ENCODE measurements at places on chromosomes 3 and 15.

- DNase-seq: no peak
These were observed 28.4 kb downstream of the PXYLP1 start for GRCh38 chr3:141259821-141260629.

DNA sequence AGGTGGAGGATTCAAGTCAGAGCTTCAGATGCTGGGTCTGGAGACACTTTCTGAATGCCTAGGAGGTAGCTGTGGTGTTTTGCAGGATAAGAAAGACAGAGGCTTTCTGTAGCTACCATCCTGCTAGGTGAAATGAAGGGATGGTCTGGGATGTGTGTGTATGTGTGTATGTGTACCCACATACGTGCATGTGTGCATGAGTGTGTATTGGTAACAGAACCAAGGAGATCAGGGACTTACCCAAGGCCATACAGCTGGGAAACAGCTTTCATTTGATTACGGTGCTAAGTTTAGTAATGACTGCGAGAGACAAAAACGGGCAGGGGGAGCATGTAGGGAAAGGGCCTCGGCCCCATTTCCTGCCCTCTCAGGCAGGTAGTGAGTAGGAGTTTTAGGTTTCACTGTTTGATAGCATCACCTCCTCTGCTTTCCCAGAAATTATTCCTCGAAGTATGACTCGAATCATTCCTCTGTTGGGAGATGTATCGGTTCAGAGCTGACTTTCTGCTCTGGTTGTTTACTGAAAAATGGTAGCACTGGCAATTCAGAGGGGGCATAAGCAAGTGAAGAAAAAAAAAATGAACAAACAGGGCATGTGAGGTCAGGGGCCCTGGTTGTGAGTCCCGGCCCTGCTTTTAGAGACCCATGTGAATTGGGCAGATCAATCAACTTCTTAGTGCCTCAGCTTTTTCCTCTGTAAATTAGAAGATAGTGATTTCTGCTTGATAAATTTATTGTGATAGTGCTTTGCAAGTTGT, 130.7 kb downstream of the LPP start:
- no peak for DNase-seq

DNA sequence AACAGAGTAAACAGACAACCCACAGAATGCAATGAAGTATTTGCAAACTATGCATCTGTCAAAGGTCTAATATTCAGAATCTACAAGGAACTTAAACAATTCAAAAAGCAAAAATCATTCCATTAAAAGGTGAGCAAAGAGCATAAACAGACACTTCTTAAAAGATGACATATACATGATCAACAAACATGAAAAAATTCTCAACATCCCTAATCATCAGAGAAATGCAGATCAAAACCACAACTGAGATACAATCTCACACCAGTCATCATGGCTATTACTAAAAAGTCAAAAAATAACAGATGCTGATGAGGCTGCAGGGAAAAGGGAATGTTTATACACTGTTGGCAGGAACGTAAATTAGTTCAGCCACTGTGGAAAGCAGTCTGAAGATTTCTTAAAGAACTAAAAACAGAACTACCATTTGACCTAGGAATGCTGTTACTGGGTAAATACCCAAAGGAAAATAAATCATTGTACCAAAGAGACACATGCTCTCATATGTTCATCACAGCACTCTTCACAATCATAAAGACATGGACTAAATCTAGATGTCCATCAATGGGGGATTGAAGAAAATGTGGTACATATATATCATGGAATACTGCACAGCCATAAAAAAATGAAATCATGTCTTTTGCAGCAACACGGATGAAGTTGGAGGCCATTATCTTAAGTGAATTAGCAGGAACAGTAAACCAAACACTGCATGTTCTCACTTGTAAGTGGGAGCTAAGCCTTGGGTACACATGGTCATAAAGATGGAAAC, 393.3 kb upstream of the CBLB start:
- DNase-seq: no peak

DNA sequence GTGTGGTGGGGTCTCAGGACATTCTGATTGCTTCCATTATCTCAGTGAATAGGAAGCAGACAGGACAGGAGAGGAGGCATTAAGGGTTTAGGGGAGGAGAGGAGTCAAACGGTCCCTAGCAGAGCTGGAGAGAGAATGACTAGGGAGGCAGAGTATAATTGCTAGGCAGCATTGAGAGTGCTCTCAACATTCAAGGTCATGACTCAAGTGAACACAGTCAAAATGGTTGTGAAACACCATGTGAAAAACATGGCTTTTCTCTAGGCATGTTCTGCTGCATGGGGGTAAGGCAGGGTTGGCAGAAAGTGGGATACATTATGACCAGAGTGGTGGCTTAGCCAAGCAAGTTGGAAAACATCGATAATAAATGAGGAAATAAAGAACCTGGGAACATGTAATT, 19.5 kb upstream of the HRH1 start:
- DNase-seq: no peak

DNA sequence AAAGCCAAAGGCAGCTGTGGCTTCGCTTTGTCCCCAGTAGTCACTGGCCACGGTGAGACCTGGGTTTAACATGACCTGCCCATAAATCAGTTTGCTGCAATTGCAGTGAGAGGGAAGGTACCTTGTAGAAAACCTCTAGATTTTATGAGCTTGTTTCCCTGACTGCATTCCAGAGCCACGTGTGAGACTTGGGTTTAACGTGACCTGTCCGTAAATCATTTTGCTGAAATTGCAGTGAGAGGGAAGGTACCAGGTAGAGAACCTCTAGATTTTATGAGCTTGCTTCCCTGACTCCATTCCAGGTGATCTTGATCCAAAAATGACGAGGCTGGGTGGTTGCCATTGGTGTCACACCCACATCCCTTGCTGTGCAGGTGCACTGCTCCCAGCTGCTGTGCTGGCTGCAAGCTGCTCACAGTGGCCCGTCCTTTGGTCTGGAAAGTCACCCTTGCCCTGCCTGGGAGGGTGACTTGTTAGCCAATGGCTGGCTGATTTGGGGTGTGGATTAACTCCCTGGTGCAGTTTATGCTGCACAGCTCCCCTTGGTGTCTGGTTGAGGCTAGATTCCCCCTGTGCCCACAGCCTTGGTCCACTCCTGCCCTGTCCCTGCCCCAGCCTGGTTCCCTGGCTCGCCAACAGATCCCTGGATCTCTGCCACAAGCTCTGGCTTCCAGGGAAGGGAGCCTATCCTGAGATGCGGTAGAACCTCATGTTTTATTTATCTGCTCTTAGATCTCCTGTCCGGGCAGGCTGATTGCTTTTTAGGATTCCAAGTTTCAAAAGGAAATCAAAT, 192.7 kb upstream of the CTDSPL start:
- no peak for DNase-seq

- DNase-seq: no peak
These were observed 122.6 kb upstream of the MEF2A start for GRCh38 chr15:99443056-99443756.

DNA sequence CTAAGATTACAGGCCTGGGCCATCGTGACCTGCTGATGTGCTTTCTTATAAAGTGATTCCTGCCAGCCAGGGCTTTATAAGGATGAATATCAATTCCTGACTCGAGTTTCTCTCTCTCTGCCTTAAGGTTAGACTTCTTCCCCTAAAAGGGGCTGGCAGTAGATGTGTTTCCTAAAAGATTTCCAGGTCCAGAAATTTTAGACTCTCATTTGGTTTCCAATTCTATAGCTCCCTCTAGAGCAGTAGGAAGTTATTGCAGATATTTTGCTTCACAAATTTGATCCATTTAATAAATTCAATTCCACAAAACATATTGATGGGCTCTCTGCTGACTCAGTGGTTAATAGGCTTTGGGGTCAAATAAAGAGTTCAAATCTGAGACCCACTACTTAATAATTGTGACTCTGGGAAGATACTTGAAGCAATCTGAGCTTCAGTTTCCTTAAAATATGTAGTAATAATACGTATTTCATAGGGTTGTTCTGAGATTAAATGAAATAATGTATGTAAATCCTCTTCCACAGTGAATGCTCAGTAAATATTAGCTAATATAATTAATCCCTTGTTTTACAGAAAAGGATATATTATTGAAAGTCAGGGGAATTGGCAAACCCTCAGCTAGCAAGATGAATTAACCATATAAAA, 2.1 kb downstream of the TRIM69 start:
- no peak for DNase-seq

GRCh38 chr3:50509715-50510114, 6.3 kb upstream of the CACNA2D2 start:
- DNase-seq: no peak

GRCh38 chr3:111859974-111860859, 1.2 kb downstream of the PHLDB2 start:
- peak; percentile 75 for DNase-seq

DNA sequence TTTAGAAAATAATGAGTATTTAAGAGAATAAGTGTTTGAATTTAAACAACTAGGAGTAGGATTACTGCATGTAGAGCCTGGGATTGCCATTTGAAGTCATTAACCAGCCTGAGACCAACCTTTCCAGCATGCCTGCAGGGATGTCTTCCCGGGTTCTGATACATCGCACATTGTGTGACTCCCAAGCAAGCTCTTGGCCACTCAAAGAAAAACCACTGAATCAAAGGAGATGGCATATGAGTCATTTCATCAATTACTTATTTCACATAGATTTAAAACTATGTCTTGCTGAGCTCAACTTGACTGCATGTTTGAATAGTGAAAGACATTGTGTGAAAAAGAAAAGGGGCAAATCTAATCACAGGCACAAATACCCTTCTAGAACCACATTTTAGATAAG, 15.0 kb upstream of the THBS1 start:
- no peak for DNase-seq

- DNase-seq: no peak
These were observed 14.2 kb upstream of the NRROS start for GRCh38 chr3:196625331-196625730.

DNA sequence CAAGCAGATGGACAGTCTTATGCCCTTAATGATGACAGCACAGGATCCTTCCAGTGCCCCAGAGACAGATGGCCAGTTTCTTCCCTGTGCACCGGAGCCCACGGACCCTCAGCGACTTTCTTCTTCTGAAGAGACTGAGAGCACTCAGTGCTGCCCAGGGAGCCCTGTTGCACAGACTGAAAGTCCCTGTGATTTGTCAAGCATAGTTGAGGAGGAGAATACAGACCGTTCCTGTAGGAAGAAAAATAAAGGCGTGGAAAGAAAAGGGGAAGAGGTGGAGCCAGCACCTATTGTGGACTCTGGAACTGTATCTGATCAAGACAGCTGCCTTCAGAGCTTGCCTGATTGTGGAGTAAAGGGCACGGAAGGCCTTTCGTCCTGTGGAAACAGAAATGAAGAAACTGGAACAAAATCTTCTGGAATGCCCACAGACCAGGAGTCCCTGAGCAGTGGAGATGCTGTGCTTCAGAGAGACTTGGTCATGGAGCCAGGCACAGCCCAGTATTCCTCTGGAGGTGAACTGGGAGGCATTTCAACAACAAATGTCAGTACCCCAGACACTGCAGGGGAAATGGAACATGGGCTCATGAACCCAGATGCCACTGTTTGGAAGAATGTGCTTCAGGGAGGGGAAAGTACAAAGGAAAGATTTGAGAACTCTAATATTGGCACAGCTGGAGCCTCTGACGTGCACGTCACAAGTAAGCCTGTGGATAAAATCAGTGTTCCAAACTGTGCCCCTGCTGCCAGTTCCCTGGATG, 198.7 kb downstream of the AKAP13 start:
- DNase-seq: no peak

DNA sequence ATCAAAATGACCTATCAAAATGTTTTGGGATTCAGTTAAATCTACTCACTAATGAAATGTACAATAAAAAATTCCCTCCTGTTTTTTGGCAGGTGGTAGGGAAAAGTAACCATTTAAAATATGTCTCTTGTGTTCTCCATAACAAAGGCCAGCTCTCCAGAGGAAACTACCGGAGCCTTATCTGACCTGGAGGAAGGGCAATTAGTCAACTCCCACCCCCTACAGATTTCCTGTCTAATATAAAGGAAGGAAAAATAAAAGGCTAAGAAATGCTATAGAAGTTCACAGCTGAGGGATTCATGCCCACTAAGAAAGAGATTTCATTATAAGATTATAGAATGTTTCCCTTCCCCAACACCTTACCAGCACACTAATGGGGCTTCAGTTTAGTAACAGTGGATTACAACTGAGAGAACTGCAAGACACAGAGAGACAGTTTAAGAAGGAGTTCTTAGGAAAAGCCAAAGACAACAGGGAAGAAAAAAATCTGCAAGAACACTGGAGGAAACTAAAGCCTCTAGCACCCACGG, 376.5 kb upstream of the KCNMB2 start:
- peak; percentile 5 for DNase-seq

GRCh38 chr15:43370310-43370974, 401 bp downstream of the ZSCAN29 start:
- no peak for DNase-seq

DNA sequence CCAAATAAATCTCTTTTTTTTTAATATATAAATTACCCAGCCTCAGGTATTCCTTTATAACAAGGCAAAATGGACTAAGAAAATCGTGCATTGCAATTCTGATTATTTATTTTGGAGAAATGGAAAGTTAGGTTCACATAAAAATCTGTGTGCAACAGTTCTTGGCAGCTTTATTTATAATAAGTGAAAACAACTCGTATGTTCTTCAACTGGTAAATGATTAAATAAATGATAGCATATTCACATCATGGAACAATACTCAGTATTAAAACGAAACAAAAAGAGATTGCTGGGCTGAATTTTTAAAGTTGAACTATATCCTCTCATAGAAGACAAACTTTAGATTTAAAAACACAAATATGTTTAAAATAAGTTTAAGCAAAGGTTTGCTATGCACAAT, 176.3 kb upstream of the ZNF385D start:
- DNase-seq: no peak

DNA sequence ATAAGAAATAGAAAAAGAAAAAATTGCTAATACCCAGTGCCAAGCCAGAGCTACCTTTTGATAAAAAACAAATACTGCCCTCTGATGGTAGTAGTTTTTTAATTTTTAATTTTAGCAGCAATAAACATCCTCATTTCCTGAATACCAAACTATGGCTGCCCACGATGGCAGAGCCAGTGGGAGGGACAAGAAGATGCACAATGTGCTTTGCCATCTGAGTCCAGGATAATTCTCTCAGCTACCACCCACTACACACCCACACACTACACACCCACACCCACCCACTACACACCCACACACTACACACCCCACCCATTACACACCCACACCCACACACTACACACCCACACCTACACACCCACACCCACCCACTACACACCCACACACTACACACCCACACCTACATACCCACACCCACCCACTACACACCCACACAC, 17.8 kb downstream of the CEP19 start:
- DNase-seq: no peak

DNA sequence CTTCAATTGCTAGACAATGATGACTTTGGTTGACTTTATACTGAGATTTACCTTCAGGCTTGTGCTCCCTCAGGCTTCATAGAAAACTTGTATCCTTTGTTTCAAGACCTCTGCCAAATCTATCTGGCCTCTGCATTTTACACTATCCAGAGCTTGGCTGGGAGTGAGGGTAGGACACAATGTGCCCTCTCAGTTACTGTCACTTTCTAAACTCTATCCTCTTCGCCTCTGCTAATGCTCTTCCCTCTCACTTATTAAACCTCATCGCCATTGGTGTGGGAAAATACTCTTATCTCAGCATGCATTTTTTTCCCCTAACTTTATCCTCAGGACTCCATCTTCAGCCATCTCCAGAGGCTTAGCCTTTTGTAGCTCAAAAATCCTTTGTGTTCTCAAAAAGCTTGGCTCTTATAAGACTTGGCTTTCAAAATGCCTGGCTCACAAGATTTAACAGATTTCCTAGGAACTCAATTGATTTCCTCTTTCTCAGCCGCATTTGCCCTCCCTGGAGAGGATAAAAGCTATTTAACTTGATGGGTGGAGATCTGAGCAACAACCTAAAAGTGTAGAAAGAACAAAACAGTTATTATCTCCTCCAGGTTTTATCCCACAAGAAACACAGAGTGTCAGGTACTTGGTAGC, 28.3 kb downstream of the SUCNR1 start:
- DNase-seq: no peak
